ENCODE measurements at places on chromosomes 3 and 15.

GRCh38 chr3:127417709-127418559 lies 130.1 kb upstream of the PRR20G start:
- no peak for DNase-seq

DNA sequence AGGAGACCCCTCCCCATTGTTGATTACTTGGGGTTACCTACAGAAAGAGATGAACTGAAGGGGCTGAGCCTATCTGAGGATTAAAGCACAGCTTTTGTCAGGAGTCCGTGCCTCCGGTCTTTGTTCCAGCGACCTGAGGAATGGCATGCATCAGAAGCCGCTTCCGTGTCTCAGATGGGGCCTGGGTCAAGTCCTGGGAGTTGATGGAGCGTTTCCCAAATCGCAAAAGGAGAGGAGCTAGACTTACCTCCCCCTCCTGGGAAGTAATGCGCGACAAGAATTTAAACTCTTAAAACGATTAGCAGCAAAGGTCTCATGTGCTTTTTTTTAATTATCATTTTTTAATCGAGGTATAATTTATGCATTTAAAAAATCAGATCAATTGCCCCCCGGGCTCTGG lies 983 bp upstream of the ALDH1A3 start:
- no peak for DNase-seq

GRCh38 chr3:135213822-135214221 lies 418.8 kb downstream of the EPHB1 start:
- no peak for DNase-seq

DNA sequence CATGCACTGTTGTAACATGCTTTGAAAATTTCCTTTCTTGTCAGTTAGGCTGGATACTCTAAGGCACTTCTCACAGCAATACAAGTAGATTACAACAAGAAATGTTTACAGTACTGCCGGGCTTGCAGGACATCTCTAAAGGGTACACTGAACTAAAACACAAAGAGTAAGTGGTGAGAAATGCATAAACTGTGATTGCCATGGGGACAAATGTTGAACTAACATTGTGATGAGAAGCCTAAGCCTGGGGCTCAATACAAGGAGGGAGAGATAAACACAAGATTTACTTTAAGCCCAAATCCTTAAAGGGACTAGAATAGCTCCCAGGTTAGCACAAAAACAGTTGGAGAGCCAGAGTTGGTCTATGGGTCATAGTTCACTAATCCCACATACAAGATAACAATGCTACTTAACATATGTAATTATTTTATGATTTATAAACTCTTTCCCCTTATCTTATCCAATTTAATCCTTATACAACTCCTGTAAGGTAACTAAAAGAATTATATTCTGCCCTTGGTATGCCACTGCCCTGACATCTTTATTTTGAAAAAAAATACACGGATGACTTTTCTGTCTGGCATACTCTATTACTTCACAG lies 126.9 kb downstream of the THRB start:
- peak; percentile 63 for DNase-seq

- DNase-seq, result no peak
Measured at GRCh38 chr15:64634027-64634426, 141.4 kb downstream of the RBPMS2 start.

GRCh38 chr15:39465843-39466749 lies 114.8 kb upstream of the THBS1 start:
- peak; percentile 90 for DNase-seq

- DNase-seq, result no peak
Measured at GRCh38 chr15:91281947-91282346, 181.9 kb downstream of the SV2B start.

DNA sequence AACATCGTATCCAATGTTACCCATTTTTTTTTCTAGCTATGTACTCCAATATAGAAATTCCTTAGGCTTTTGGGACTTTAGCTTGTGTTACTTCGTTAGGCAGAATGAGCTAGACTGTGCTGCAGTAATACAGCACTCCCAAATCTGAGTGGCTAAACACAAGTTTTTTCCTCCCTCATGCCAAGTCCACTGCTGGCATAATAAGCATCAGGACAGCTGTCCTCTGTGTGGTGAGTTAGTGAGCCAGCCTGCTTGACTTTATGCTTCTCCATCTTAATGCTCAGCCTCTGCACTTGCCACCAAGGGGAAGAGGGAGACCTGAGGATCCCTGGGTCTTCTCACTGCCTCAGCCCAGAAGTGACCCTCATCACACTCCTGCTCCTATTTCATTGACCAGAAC lies 18.2 kb upstream of the ACOX2 start:
- no peak for DNase-seq

- DNase-seq, result peak; percentile 31
Measured at GRCh38 chr3:99674086-99674789, 35.8 kb downstream of the COL8A1 start.

DNA sequence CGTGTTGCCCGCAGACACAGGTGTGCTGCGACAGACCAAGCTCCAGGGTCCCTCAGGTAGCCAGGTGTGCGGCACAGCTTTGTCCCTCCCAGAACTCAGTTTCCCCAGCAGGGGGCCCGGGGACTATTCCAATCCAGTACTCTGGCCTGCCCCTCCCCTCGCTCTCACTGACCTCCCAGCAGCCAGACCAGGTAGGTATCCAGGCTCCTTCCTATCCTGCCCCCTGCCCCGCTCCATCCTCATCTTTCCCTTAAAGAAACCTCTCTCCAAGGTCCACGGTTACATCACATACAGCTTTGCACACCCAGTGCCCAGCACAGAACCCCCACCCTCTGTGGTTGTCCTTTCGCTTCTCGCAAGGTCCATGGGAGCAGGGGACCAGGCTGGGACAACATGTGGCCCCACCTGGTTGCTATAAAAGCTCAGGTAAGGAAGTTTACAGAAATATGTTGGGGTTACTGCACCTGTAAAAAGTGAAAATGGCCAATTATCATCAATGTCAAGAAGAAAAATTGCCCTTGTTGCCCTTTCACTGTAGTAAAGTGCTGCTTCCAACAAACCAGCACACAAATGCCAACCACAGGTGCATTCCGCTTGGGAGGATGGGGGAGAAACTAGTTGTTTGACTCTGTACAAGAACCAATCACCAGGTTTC lies 7.3 kb upstream of the CYP11A1 start:
- no peak for DNase-seq

DNA sequence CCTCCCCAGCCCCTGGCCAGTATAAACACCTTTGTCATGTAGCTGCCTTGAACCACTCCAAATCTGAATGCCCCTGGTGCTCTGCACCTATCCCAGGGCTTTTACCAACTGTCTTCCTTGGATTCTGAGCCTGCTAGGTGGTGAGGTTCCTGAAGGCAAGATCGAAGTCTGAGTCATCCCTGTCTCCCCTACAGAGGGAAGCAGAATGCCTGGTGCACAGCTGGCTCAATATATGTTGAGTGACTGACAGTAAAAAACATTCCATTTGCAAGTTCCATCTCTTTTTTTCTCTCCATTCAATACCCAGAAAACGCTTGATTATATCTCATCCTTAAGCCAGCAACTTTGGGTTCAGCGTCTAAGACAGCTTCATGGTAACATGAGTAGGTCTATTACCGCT lies 24.7 kb downstream of the SLC24A1 start:
- DNase-seq, result peak; percentile 27

DNA sequence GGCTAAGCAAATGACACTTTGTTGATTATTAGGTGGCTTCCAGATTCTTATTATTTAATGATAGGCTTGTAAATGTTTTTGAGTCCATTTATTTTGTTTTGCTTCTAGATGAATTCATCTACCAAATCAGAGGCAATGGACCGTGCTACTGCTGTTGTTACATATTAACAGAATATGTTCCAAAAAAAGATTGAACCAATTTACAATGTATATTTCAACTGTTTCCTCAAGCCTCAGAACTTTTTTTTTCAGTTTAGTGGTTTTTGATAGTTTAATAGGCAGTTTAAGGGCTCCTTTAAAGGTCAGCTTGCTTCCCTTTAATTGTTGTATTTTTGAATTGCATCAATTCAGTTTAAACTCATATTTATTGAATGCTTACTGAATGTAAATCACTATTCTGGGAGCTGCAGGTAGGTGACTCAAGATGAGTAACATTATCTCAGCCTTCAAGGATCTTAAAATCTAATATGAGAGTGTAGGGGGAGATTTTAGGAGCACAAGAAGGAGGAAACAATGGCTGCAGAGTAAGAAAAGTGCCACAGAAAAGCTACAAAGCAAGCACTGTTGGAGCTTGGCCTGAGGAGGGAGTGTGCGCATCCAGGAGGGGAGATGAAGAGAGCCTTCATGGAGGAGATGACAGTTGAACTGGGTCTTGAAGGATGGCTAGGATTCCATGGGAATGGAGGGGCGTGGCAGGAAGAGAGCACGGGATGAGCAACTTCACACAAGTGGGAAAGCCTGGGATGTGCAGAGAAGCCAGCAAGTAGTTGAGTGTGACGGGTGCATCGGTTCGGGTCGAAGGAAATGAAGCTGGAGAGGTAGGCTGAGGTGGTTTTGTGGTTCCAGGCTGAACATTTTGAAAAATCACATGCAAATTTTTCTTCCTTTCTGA lies 14.7 kb downstream of the MAP2K1 start:
- DNase-seq, result no peak

- DNase-seq, result no peak
Measured at GRCh38 chr3:164155400-164155799, 922.9 kb downstream of the SI start.

GRCh38 chr3:43279082-43279481 lies 7.3 kb upstream of the SNRK start:
- DNase-seq, result no peak

GRCh38 chr15:90884719-90885431 lies 571 bp downstream of the FES start:
- DNase-seq, result no peak

- no peak for DNase-seq
Measured at GRCh38 chr3:40450438-40450837, 6.7 kb upstream of the RPL14 start.

- no peak for DNase-seq
Measured at GRCh38 chr15:78431955-78432354, 6.1 kb upstream of the IREB2 start.

DNA sequence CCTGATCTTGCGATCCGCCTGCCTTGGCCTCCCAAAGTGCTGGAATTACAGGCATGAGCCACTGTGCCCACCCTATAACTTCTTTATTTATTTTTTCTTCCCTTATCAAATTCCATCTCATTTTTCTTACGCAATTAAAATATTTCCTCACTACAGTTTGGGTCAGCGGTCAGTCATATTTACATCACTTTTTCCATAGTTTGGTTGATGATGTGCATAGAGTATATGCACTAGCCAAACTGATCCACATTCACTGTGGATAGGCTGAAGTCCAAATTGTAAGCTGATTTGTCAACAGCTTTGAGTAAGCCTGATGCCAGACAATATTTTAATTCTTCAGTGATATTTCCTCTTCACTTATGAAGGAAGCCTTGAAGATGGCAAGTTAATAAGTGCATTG lies 256.3 kb downstream of the TIGIT start:
- DNase-seq, result peak; percentile 62

- peak; percentile 16 for DNase-seq
Measured at GRCh38 chr15:82647045-82647834, at the start of gene CPEB1. CPEB1 (minus strand) TSS chr15:82647363; CDS start chr15:82628459, 18,904 bp downstream.

GRCh38 chr15:99439524-99439835 lies 126.3 kb upstream of the MEF2A start:
- no peak for DNase-seq

- DNase-seq, result no peak
Measured at GRCh38 chr15:99167201-99167600, 62.3 kb downstream of the SYNM start.

- no peak for DNase-seq
Measured at GRCh38 chr3:109804697-109805096, 467.4 kb upstream of the DPPA4 start.

- no peak for DNase-seq
Measured at GRCh38 chr15:47326410-47327333, 390.6 kb upstream of the SEMA6D start.

DNA sequence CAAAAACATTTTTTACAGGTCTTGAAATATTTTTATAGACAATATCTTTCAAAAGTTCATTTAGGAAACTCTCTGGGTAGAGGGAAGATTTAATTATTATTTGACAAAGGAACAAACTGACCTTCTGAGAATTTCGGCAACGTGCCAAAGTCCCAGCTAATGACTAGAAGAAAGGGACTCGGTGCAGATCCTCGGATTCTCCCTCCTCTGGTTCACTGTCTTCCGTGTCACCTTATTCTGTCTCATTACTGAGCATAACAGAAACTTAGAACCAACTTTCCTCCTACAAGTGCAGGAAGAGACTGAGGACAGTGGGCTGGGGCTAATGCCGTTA lies 339.1 kb downstream of the MECOM start:
- no peak for DNase-seq

DNA sequence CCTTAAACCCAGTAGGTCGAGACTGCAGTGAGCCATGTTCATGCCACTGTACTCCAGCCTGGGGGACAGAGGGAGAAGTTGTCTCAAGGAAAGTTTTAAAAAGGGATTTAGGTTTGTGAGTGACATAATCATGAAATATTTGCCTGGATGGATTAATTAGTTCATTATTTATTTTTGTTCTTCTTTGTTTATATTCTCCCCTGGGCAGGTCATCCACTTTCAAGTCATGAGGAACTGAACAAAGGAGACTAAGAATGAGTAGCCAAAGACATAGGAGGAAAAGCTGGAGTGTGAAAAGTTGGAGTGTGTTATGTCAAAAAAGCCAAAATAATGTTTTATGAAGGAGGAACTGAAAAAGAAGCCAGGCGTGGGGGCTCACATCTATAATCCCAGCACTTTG lies 17.7 kb upstream of the PCCB start:
- no peak for DNase-seq

Measured in fibroblast of villous mesenchyme (primary cell).